ENCODE measurements at places on chromosomes 12 and 14. TPM values are rescaled to one million over a fixed set of nuclear protein-coding genes. Genes with fewer than 3 reads are reported as not detected.

DDN gene
- total RNA-seq, result 0.14 TPM

DHH gene
- 0.02 TPM for total RNA-seq

HCAR3 gene
- total RNA-seq, result not detected

C12orf50 gene
- not detected for total RNA-seq

PNN gene
- 17.2 TPM for total RNA-seq

NOVA1 gene
- 2.2 TPM for total RNA-seq

SCN8A gene
- total RNA-seq, result 0.27 TPM

BCL2L14 gene
- total RNA-seq, result not detected

DCTN2 gene
- total RNA-seq, result 109 TPM

USP44 gene
- not detected for total RNA-seq

BEST3 gene
- total RNA-seq, result not detected

CACNA1C gene
- total RNA-seq, result 1.5 TPM

KRT72 gene
- total RNA-seq, result not detected

DAO gene
- total RNA-seq, result not detected

SDR9C7 gene
- total RNA-seq, result not detected

ASB2 gene
- total RNA-seq, result not detected

CLEC4A gene
- total RNA-seq, result not detected

ALX1 gene
- total RNA-seq, result 11.5 TPM

KCNH3 gene
- total RNA-seq, result 1.6 TPM

OR6C1 gene
- not detected for total RNA-seq

RNF212B gene
- not detected for total RNA-seq

KSR2 gene
- total RNA-seq, result 0.06 TPM

ZNF385A gene
- 5.3 TPM for total RNA-seq

LRTM2 gene
- not detected for total RNA-seq

FGF6 gene
- not detected for total RNA-seq

TMEM119 gene
- 1.9 TPM for total RNA-seq

REM2 gene
- total RNA-seq, result not detected

MGST1 gene
- 218 TPM for total RNA-seq

SPTB gene
- total RNA-seq, result 0.02 TPM

LIN7A gene
- total RNA-seq, result 1.2 TPM

CEBPE gene
- total RNA-seq, result not detected

GLIPR1L1 gene
- total RNA-seq, result not detected

NFE2 gene
- total RNA-seq, result 1.2 TPM

KRT83 gene
- total RNA-seq, result not detected
